ENCODE measurements at places on chromosomes 7 and 10. TPM values are rescaled to one million over a fixed set of nuclear protein-coding genes. Genes with fewer than 3 reads are reported as not detected.

DNA sequence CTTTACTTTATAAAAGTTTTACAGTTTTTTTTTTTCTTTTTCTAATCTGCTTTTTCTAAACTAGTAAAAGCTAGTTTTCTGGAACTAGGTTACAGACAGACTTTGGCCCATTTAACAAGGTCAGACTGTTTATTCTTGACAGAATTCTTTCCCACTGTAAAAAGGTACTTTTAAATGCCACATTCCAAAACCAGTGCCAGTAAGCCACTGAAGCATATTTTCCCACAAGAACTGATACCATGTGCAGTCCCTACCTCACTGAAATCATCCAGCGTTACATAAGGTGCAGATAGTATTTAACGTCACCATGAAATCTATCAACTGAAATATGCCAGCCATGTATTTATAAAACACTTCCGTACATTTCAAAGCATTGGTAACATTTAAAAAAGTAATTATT is 121.6 kb downstream of the CDK6 start:
- H3K4me1 ChIP-seq, result peaks cover 46% of the 10 kb centered on the region
- DNase-seq, result no peak
- H3K36me3 ChIP-seq, result peaks cover 41% of the 10 kb centered on the region

- no peak overlapping the region for H3K27ac ChIP-seq
- H3K27me3 ChIP-seq, result no peaks in the 10 kb centered on the region
- DNase-seq, result peak; percentile 11
- no peaks in the 10 kb centered on the region for H3K36me3 ChIP-seq
Observed at GRCh38 chr10:78904196-78904595, 164.6 kb upstream of the ZMIZ1 start.

- DNase-seq, result no peak
- H3K36me3 ChIP-seq, result no peaks in the 10 kb centered on the region
- no peak overlapping the region for H3K27ac ChIP-seq
- no peak overlapping the region for H3K4me3 ChIP-seq
- no peaks in the 10 kb centered on the region for H3K4me1 ChIP-seq
Observed at GRCh38 chr7:78083476-78084120, 285.0 kb downstream of the PHTF2 start.

DNA sequence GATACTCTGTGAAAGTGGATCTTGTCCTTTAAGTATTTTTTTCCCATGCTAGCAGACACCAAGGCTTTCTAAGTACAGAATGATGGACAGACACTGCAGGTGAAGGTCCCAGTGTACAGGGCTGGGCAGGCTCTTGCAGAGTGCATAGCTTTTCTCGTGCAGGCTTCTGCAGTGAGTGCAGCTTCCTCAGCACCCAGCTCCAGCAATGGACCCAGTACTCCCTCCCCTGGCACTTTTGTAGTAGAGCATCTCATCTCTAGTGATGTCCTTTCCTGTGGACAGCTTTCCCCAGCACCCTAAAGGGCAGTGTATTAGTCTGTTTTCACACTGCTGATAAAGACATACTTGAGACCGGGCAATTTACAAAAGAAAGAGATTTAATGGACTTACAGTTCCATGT is 104.3 kb downstream of the CUL2 start:
- no peak for DNase-seq
- no peaks in the 10 kb centered on the region for H3K27me3 ChIP-seq
- H3K4me1 ChIP-seq, result no peaks in the 10 kb centered on the region
- no peak overlapping the region for H3K27ac ChIP-seq
- H3K36me3 ChIP-seq, result peaks cover 5% of the 10 kb centered on the region

DNA sequence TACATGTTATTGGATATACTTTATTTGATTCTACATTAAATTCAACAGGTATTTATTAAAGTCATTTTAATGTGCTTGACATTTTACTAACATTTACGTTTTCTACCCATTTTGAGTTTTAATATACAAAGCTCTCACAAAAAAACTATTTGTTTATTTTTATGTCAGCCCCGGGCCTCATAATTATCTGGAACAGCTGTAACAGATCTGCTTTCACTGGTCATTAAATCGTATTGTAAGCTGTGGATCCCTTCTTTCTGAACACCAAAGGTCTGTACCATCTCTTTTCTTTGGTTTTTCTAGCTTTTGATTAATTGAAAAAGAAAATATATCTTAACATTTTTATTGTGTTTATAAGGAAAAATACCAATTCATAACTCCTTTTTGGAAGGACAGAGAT is 73.5 kb downstream of the SEMA3E start:
- no peak for DNase-seq
- H3K27me3 ChIP-seq, result no peaks in the 10 kb centered on the region
- no peaks in the 10 kb centered on the region for H3K4me1 ChIP-seq
- no peaks in the 10 kb centered on the region for H3K36me3 ChIP-seq
- H3K4me3 ChIP-seq, result no peak overlapping the region
- H3K27ac ChIP-seq, result no peak overlapping the region

DNA sequence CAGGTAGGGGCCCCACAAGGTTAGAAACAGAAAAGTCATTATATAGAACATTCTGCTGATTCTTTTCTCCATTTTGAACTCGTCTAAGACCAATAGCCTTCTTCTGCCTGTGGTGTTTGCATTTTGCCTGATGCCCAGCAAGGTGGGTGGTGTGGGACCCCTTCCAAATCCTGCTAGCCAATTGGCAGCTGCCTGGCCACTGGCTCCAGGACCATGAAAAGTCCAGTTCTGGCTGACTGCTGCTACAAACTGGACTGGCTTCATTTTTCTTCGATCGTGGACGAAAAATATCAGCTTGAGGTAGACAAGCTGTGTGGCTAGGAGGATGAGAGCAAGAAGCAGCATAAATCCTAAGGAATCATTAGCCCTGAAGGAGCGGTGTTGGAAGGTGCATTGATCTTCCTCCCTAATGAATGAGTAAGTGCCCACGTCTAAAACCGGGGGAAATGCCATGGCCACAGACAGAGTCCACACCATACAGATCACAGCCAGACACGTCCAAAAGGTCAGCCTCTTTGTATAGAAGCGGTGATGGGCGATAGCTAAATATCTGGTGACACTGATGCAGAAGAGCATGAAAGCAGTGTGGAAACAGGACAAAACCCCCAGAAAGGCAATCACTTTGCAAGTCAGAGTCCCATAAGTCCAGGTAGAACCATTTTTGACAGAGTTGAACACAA is 2.7 kb downstream of the GPR85 start:
- H3K4me3 ChIP-seq, result no peak overlapping the region
- DNase-seq, result no peak
- H3K27ac ChIP-seq, result no peak overlapping the region
- H3K4me1 ChIP-seq, result peaks cover 4% of the 10 kb centered on the region
- H3K36me3 ChIP-seq, result no peaks in the 10 kb centered on the region

GRCh38 chr7:144682581-144683280 is 153.1 kb downstream of the TPK1 start:
- H3K27ac ChIP-seq, result no peak overlapping the region
- no peaks in the 10 kb centered on the region for H3K4me1 ChIP-seq
- H3K36me3 ChIP-seq, result no peaks in the 10 kb centered on the region
- H3K4me3 ChIP-seq, result no peak overlapping the region
- no peak for DNase-seq
- no peaks in the 10 kb centered on the region for H3K27me3 ChIP-seq

DNA sequence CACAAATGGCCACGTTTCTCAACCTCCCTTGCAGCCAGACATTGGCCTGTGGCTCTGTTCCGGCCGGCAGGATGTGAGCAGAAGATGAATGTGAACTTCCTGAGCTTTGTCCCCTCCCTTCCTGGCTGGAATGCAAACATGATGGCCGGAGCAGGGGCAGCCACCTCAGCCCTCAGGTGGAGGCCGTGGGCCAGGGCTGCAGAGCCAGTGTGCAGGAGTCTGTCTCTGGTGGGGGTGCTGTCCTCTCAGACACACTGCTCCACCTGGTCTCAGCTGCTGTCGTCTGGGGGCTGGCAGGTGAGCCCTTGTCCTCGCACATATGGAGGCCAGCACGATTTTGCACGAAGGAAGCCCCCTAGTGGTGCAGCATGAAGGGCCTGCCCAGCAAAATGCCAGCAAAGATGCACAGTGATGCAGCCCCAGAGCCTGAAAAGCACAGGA is 25.3 kb upstream of the PWWP2B start:
- H3K27me3 ChIP-seq, result peaks cover 1% of the 10 kb centered on the region
- peaks cover 3% of the 10 kb centered on the region for H3K4me1 ChIP-seq
- no peak overlapping the region for H3K27ac ChIP-seq
- no peaks in the 10 kb centered on the region for H3K36me3 ChIP-seq
- no peak overlapping the region for H3K4me3 ChIP-seq

GRCh38 chr10:43212043-43212721 is 54.7 kb downstream of the RASGEF1A start:
- no peaks in the 10 kb centered on the region for H3K27me3 ChIP-seq
- H3K27ac ChIP-seq, result no peak overlapping the region
- no peak overlapping the region for H3K4me3 ChIP-seq
- no peaks in the 10 kb centered on the region for H3K4me1 ChIP-seq

- no peak overlapping the region for H3K27ac ChIP-seq
- H3K4me3 ChIP-seq, result no peak overlapping the region
- DNase-seq, result no peak
- H3K4me1 ChIP-seq, result no peaks in the 10 kb centered on the region
- H3K27me3 ChIP-seq, result no peaks in the 10 kb centered on the region
Observed at GRCh38 chr7:125136755-125137532, 207.3 kb upstream of the POT1 start.

DNA sequence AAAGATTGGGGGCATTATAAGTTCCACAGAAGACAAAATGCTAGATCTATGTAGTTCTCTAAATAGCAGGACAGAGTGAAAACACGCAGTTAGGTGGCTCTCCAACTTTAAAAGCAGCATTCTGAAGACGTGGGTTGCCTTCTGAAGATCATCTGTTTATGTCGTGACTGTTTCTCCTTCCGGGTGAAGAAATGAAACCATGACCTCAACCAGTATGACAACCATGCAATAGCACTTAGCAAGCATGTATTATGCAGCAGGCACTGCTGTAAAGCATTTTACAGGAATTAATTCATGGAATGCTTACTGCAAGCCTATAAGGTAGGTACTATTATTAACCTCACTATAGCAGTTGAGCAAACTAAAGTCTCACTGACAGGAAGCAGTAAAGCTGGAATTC is 125.2 kb downstream of the SLC25A13 start:
- no peak overlapping the region for H3K4me3 ChIP-seq
- DNase-seq, result no peak
- H3K4me1 ChIP-seq, result no peaks in the 10 kb centered on the region
- H3K36me3 ChIP-seq, result no peaks in the 10 kb centered on the region

DNA sequence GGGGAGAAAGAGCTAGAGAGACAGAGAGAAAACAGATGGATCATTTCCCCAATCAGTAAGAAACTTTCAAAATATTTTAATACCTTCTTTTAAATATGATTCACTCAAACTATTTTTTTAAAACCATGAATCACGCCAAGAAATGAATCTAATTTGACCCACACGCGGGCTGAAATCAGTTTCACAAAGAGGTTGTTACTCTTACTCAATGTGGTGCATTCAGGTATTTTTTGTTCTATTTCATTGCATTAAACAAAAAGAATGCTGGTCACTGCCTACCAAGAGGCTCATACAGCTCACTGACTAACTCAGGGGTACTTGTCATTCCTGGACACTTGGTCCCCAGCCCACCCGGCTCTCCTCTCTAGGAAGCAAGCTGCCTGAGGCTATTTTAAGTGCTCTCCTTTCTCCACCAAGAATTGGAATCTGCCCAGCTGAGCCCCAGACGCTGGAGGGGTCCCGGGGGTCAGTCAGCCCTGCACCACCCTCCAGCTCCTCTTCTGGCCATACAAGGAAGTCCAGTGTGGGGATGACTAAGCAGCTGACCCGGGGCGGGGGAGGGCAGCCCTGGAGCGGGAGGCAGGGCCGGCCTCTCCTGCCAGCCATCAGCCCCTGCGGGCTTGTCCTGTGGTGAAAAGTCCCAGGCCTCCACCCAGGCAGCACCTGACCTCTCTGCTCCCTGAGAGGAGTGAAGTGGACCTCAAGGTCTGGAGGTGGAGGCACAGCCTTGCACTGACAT is 21.7 kb upstream of the PFKP start:
- no peak overlapping the region for H3K27ac ChIP-seq
- H3K27me3 ChIP-seq, result peaks cover 19% of the 10 kb centered on the region

DNA sequence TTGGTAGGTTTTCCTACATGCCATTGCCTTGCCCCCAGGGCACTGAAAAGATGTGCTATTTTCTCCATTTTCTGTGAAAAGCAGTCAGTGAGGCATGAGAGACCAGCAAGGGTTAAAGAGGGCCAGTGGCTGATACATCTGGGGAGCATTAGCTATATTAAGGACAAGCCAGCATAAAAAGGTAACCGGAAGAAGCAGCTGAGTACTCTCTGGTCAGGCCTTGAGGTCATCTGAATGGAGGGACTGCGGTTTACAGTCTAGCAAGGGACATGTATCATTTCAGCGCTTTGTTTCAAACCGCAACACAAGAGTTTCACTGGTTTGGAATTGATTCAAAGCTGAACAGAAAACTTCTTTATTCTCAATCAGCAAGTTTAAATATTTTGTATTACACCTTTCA is 120.4 kb downstream of the EPDR1 start:
- H3K27ac ChIP-seq, result no peak overlapping the region
- DNase-seq, result no peak
- no peaks in the 10 kb centered on the region for H3K36me3 ChIP-seq
- H3K4me1 ChIP-seq, result no peaks in the 10 kb centered on the region

Gene HOXA3
- not detected for total RNA-seq

Gene LAMTOR4
- total RNA-seq, result 167 TPM

Gene GHRHR
- not detected for total RNA-seq

Gene H2BK1
- not detected for total RNA-seq

Gene ITPRID1
- not detected for total RNA-seq

Gene IFIT1B
- total RNA-seq, result not detected

Gene HEPACAM2
- not detected for total RNA-seq

Gene IKZF1
- total RNA-seq, result 404 TPM

Gene PKD2L1
- total RNA-seq, result not detected
